Activated CD8-positive, alpha-beta memory T cell treated with anti-CD3 and anti-CD28 coated beads for 4 hours (primary cell): ENCODE measurements at places on chromosomes 1 and 21.

GRCh38 chr1:15953791-15954241, 22.1 kb downstream of the ZBTB17 start:
- no peak for DNase-seq

DNA sequence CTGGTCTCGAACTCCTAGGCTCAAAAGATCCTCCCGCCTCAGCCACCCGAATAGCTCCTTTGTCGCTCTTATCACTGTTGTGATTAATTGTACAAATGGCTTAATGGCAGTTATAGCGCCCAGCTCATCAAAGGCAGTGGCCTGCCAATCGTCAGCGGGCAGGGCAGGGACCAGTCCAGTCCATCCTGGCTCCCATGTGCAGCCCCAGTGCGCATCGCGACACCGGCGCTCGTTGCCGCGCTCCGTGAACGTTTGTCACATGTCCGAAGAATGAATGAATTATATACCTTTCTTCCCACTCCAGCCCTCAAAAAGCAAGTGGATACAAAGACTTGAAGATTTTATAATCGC, 18.4 kb downstream of the MTX1 start:
- no peak for DNase-seq

GRCh38 chr21:14383596-14384180, 742 bp upstream of the HSPA13 start:
- no peak for DNase-seq

DNA sequence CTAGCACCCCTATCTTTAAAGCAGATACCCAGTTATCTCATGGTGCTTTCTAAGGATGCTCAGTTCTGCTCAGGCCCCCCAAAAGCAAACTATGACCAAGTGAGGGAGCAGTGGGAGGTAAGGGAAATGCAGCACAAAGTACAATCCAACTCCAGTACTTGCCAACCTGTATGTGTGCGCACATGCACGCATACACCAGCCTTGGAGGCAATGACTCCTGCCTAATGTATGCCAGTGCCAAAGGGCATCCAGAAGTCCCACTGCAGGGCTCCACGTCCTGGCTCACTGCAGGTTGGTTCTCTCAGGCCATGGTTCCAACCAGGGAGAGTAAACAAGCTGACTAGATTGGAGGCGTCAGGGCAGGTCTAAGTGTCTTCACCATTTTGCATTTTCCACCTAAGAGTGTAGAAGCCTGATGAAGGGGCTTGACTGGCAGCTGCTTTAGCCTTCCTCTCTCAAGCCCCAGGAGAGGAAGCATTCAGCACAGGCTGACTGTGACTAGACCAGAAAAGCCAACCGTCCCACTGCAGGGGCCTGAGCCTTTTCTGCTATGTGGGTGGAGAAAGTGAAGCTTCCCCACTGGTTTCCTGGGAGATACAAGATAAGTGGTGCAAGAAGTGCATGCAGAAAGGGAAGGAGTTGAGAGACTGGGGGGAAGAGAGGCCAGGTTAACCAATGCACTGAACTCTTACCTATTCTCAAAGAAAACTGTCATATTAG, 7.7 kb downstream of the AMIGO1 start:
- DNase-seq: no peak

DNA sequence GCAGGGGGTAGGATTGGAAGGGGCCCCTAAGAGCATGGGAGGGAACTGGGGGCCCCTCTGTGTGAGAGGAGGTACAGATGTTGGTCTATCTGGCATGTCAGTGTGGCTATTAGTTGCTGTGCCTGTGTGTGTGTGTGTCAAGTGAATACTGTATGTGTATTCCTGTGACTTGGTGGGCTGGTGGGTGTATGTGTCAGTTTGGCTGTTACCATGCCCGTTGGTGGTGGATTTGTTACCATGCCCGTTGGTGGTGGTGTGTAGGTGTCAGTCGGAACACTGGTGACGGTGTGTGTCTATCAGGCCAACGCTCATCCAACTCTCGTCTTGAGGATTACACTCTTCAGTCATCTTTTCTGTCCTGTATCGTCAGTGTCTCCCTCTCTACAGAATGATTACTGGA, 22.6 kb downstream of the TFAP2E start:
- no peak for DNase-seq

GRCh38 chr1:92968138-92969032, 7.1 kb upstream of the DIPK1A start:
- no peak for DNase-seq

DNA sequence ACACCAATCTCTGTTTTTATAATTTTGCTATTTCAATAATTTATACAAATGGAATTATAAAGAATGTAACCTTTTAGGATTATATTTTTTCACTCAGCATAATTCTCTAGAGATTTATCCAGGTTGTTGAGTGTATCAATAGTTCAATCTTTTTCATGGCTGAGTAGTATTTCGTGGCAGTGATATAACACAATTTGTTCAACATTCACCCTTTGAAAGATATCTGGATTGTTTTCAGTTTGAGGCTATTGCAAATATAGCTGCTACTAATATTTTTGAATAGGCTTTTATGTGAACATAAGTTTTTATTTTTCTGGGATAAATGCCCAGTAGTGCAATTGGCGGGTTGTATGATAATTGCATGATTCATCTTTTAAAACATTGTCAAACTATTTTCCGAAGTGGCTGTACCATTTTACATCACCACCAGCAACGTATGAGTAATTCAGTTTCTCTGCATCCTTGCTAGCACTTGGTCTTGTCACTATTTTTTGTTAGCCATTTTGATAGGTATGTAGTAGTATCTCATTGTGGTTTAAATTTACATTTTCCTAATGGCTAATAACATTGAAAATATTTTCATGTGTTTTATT, 55.6 kb upstream of the ABCD3 start:
- no peak for DNase-seq

DNA sequence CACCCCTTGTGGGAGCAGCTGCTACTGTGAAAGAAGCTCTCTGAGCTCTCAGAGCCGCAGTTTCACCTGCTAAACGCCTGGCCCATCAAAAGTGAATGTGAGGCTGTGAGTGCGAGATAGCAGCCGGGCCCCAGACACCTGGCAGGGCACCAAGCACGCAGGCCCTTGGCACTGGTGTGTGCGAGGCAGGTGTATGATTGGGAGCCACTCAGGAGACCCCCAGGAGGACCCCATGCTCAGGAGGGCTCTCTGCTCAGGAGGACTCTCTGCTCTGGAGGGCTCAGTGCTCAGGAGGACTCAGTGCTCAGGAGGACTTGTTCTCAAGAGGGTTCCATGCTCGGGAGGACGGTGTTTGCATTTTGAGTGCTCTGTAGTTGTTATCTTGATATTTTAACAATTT, 14.3 kb upstream of the ADARB1 start:
- no peak for DNase-seq

DNA sequence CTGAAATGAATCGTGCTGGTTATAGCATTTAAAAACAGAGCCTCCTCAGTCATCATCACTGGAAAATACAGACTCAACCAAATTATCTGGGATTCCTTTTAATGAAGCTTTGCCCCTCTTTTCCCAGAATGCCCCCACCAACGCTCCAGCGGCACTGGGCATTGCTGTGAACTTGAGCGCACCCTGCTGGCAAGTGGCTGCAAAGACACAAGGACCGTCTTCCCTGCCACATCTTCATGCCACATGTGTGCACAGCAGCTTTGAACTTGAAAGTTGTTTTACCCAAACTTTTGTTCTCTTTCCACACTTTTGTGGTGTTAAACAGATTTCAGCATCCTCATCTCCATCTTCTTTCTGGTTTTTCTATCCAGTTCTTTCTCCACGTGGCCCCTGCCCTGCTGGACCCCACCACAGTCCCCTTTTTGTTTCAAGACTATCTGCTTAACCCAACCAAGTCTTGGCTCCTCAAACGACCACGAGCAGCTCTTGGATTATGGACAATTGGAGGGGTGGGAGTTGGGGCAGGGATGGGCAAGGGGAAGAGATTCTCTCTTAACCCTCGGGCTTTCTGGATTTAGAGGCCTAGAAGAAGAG, 12.8 kb upstream of the LMX1A start:
- DNase-seq: no peak

DNA sequence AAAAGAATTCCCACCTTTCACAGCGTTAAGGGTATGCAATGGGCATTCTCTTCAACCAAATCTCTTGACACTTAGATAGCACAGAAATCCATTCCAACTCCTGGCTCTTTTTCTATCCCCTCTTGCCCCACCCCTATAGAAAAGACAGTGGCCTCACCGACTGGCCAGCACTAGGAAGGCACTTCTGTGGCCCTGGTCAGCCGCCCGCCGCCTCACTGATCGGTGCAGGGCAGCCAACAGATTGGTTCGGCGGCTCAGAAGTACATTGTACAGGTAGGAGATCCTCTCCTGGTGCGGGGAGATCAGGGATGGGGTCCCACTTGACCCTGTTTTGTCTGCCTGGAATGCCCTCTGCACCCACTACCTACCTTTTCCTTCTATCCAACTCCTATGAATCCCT, 9.3 kb downstream of the DCST2 start:
- DNase-seq: no peak

DNA sequence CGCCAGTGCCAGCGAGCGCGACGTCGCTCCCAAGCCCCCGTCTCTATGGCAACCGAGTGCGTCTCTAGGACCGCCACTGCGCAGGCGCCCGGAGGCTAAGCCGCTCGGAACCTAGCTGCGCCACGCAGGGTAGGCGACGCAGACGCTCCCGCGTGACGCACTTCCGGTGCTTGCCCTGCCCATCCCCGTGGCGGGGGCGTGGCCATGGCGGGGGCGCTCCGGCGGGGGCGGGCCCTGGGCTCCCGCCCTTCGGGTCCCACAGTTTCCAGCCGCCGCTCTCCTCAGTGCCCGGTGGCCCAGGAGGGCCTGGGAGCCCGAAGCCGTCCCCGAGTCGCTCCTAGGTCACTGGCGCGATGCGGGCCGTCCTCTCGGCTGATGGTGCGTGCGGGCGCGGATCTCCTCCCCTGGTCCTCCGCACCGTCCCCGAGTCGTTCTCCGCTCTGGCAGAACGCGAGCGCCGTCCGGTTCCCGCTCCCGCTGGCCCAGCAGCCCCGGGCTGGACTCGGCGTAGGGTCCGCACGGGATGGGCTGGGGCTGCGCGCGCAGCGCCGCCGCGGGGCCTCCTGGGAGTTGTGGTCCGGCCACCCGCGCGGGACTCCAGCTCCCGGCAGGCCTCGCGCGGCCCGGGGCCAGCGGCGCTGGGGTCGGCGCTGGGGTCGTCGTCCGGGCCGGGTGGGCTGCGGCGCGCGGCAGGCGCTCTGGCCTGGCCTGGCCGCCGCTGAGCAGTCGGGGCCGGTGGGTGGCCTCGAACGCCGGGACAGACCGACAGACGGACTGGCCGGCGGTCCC, at the start of gene MIB2:
Gene MIB2, plus strand, starts transcription at position 245 of the 789 bp plus-strand sequence. CDS start 7,953 bp downstream, outside the sequence.
- DNase-seq: peak; percentile 96

GRCh38 chr1:30303387-30303786, 420.0 kb downstream of the MATN1 start:
- DNase-seq: no peak

GRCh38 chr1:180919183-180919700, 6.5 kb downstream of the KIAA1614 start:
- no peak for DNase-seq

DNA sequence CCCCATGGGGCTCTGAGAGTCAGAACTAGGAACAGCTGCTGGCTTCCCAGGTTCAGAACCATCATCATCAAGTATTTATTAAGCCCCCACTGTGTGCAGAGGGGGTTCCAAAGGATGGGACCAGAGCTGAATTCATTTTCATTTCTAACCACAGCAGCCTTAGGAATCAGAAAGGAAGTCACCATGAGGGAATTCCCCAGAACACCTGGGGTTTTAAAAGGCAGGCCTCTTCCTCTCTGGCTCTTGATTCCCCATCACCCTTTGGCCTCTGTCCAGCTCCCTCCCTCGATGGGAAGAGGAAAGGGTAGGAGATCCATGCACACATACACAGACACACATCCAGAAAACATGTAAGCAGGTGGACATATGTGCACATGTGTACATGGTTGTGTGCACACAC, 1.3 kb upstream of the KCNN3 start:
- DNase-seq: no peak

DNA sequence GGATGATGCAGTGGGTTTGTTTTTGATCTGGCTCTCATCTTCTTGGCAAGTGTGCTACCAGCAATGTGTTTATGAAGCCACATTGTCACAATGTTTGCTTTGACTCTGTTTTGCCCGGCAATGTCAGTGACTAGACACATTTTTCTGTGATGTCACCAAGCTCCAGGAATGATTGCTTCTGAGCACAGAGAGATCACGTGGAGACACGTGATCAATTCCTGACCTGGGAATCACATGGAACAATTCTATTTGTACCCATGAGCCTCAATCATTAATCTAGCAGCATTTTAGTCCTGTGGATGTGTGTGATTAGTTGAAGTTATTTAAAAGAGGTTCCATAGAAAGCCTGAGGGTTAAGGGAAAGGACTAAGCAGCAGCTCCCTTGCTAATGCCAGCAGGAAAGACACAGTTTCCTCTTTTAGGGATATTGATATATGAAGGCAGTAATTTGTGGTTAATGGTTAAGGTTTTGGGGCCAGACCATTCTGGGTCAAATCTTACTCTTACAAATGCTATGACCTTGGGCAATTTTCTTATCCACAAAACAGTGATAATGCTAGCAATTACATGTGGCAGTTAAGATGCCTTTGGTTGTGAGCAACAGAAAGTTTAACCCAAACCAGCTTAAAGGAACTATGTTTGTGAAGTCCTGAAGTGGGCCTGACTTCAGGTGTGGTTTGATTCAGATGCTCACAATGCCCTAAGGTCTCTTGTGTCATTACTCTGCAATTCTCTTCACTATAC, 59.0 kb downstream of the FASLG start:
- DNase-seq: no peak

DNA sequence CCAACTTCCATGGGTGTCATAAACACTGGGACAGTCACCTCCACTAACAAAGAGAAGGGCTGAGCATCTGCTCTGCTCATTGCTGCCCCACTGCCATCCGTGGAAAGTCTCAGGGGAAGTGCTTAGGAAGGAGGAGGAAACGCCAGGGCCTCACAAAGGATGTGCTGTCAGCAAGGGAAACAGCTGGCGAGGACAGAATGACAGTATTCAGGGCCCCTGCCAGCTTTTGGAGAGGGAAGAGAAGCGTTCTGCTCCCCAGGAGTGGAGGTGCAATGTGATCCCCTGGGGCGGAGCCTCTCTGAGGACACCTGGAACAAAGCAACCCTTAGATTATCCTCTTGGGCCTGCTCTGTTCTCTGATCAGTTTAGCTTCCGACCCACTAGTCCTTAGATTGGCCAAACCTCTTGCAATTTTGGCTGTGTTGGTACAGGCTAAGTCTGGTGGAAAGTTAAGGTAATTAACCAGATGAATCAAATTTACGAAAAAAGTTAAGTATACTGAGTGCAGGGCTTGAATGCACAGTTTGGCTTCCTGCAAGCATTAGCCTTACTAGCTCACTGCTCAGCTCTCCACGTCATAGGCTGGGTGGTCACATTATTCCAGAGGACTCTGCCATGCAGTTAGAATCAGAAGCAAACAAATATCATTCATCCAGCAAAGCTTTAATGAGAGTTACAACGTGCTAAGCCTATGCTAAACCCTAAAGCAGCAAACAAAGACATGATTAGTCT, 170.2 kb upstream of the NFIA start:
- DNase-seq: no peak

DNA sequence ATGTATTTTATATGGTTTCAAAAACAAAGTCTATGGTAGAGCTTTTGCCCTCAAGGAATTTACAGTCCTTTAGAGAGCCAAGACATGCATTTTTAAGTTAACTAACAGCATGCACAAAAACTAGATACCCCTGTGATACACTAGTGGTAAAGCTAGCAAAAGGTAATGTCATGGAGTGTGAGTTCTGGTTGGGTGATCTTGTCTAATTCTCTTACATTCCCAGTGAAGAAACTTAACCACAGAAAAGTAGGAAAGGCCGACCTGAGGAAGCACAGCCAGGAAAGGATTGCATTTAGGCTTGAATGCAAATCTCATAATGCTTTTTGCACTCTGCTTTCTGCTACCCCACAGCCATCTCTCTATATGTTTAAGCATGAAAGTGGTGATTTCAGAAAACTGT, 202.2 kb downstream of the ROR1 start:
- DNase-seq: no peak
